Fibroblast of skin of right quadriceps (primary cell): ENCODE measurements at places on chromosomes 12 and 14.

DNA sequence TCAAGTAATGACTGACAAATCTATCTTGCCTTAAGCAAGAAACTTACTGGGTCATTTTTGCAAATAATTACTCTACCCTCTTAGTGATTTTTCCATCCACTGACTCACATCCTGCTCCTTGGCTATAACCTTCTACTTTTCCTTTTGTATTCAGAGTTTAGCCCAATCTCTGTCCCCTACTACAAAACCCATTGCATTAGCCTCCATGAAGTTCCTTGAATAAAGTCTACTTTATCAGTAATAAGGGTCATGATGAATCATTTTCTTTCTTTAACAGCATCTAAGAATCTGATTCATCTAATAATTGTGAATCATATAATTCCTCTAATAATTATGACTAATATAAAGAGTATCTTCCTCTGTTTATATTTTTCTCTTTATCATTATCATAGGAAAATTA lies 132.6 kb downstream of the NTS start:
- no peak for DNase-seq

DNA sequence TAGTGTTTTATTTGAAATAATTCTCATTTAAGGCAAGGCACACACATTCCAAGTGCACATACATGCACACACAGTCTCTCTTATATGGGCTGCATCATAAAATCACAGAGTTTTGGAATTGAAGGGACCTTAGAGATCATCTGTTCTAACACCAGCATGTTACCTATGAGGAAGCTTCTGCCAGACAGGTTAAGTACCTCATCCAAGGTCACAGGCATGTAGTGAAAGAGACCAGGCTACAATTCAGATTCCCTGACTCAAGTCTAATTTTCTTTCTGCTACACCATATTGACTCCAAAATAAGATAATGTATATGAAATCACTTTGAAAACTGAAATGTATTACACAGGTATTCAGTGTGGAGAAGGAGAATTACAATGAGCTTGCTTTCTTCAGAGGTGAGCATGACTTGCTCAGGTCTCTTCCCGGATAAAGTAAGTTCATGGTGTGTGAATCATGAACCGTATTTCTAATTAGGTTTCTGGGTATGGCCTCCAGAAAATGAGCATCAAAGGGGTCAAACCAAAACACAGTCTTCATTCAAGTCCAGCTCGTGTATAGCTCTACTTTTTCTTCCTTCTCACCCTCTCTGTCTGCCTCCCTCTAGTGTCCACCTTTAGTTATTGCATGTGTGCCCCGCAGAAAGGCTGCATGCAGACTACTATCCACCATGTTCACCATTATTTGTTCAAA lies 411.9 kb downstream of the FUT8 start:
- DNase-seq = peak; percentile 59

DNA sequence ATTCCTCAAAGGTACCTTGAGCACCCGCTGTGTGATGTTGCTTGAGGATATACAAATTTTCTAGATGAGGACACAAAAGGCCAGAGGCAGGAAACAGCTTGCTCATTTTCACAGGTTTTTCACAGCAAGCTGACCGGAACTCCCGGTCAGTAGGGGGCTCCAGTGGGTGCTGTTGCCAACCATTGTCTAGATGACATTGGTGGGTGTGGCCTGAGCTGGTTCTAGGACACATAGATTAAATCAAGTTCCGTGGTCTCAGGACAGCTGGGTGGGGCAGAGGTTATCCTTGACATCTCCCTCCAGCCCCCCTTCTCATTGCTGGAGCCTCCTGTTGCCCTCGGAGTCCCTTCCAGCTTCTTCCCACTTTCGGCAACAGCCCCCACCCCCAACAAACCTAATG lies 153.6 kb upstream of the FKBP4 start:
- DNase-seq = peak; percentile 18

DNA sequence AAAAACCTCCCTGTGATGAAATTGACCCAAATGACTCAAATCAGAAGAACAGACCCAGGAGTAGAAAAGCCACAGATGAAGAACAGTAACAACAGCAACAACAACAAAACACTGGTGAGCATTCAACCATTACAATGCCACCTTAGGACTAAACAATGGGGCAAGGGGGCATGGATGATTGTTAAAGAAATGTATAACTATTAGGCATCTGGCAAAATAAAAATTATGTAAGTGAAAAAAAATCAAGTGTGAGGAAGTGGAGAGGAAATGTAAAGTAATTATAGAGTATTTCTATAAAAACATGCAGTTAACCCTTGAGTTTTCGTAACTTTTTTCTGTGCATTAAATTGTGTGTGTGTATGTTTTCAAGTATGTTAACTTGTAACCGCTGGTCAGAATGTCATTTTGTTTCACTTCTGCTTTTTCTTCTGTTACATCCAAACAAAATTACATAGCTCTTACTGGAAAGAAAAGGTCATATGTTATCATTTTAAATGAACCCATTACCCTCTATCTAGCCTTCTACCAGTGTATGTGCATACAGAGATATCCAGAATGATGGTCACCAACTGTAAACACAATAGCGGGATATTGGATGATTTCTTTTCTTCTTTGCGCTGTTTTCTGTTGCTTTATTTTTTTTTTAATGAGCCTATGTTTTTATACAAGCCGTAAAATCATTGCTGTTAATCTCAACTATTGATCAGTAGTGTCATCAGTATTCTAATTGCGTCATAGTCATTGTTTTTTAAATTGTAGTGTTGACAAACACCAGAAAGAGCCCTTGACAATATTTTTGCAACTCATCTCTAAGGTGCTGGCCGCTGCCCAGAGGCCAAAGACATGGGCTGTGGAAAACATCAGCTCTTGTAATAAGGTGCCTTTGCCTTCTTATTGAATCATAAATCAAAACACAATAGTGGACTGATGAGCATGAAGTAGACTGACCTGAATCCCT lies 170.6 kb downstream of the CRADD start:
- no peak for DNase-seq

DNA sequence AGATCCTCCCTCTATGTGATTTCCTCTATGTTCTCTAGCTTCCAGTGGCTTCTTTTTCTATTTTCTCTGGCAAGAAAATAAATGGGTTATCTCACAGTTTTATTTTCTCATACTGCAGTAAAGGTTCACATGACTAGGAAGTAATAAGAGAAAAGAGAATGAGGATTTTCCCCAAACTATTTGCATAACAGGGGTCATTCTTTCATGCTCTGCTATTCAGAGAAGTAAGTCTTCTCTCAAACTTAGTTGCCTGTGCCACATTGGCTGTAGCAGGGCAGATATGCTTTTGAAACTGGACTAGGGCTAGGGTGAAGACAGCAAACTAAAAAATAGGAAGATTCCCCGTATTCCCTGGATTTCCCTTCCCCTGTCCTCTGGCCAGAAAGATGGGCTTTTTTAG lies 57.4 kb downstream of the ACSM4 start:
- no peak for DNase-seq

DNA sequence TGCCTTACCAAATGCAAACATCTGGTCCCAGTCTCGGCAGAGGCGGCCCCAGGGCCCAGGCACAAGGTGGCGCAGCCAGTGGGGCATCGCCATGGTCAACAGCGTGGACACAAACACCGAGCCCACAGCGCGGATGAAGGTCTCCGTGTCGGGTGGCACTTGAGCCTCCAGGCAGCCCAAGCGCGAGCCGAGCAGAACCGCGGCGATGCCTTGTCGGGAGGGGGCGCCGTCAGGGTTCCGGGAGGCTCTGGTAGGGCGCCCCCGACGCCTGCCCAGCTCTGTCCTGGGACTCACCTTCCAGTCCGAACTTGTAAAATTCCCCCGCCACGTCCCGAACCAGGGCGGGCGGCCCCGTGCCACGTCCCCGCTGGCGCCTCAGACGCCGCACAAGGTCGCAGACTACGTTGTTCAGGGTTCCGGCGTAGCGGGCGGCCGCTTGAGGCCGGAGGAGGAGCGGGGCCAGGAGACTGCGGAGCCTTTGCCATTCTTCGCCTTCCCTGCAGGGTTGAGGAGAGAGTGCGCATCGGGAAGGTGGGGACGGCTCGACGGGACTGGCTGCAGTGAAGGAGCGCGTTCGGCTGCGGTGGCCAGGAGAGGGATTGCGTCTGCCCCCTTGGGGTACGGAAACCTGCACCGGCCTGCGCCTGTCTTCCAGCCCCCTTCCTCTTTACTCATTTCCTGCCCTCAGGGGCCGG lies 1.7 kb downstream of the CYP27B1 start:
- DNase-seq = peak; percentile 25

DNA sequence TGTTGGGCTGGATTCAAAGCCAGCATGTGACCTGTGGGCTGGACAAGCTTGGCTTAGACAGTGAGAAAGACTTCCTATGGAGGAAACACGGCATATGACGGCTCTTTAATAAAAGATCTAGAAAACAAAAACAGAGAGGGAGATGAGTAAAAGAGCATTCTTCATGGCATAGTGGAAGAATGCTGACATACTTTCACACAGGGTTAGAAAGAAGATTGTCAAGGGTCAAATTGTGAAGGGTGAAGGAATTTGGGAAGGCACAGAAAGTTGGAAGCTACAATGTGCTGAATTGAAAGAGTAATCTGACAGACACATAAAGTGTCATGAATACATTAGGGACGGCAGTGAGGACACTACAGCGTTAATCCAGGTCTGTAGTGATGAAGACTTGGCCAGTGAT lies 63.4 kb downstream of the GALNT4 start:
- no peak for DNase-seq

- DNase-seq = no peak
Observed at GRCh38 chr14:28745176-28745575, 21.4 kb upstream of the FOXG1 start.

GRCh38 chr12:122190842-122191668 lies 8.1 kb downstream of the LRRC43 start:
- peak; percentile 31 for DNase-seq

- no peak for DNase-seq
Observed at GRCh38 chr12:59181196-59181777, 261.0 kb upstream of the LRIG3 start.

DNA sequence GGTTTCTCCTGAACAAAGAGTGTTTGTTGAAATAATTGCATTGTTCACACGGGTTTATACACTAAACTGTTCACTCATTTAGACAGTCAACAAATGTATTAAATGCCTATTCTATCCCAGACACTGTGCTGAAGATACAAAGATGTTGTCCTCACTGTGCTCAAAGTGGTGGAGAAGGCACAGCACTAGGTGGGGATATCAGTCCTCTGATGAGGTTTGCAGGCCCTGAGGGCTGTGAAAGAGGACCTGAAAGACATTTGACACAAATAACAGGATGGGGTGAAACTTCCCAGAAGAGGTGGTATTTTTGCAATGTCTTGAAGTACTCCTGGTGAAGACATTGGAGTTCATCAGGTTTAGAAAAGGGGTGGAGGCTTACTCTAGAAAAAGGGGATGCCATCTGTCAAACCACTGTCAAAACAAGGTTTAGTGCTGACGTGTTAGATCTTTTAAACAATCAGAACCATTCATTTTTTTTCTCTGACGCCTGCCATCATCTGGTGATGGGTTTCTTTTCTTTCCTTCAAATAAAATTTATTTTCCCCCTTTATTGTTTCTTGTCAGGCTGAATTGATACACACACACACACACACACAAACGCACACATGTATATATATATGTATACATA lies 69.5 kb downstream of the ACSS3 start:
- peak; percentile 7 for DNase-seq

- peak; percentile 96 for DNase-seq
Observed at GRCh38 chr12:29039013-29039412, 110.1 kb upstream of the FAR2 start.

- no peak for DNase-seq
Observed at GRCh38 chr14:75333606-75334548, 55.2 kb downstream of the FOS start.

DNA sequence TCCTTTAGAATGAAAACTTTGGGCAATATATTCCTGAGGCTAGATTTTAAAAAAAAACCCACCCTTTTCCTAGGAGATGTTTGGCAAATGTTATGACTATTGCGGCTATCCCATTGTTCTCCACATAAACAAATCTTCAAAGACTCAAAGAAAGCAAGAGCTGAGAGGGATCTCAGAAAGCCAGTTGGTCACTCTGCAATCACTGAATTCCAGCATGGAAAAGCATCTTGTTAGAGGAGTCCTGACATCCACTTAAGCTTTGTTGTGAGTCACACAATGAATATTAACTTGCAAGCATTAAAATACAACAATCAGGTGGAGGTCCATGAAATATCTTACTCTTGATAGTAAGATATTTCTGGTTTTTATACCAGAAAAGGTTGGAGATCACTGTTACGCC lies 11.0 kb upstream of the PTPRB start:
- peak; percentile 28 for DNase-seq

DNA sequence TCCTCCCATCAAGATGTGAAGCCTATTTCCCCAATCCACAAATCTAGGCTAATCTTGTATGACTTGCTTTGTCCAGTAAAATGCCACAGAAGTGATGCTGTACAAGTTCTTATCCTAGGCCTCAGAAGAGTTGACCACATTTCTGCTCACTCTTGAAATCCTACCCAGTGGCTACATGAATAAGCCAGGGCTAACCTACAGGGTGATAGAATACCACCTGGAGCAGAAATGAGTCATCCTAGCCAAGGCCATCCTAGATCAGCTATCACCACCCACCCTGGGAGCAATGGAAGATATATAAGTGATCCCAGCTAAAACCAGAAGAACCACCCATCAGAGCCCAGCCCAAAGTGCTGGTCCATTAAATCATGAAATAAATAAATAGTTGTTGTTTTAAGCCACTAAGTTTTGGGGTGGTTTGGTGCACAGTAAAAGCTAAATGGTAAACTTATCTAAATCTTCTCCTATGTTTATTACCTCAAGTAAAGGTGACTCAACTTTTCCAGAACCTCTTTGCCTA lies 105.1 kb downstream of the RPS29 start:
- no peak for DNase-seq

GRCh38 chr14:56720703-56721460 lies 89.4 kb downstream of the OTX2 start:
- no peak for DNase-seq
